ENCODE measurements at places on chromosomes 6 and 20.
A peak's percentile ranks its signal among the peaks of the same experiment; 100 is the strongest.

GRCh38 chr6:45477790-45478189, 100.1 kb upstream of the SUPT3H start:
- no peak for DNase-seq

DNA sequence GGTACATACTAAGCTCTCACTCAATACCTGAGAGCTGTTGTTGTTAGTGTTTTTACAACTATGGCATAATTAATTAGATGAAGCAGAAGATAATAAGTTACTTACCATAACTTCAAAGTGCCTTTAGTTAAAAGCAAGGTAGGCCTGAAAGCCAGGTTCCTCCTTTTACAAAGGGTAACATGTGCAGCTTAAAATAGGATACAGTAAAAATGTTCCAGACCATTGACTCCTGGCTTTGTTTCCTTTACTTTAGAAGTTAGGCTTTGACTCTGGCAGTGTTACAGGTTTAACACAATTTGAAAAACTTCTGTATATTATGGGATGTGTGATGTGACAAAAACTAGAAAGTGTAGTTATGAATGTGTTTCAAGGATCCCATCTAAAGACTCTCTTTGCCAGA, 522.5 kb downstream of the EPM2A start:
- DNase-seq = no peak

GRCh38 chr6:6315660-6316059, 4.8 kb downstream of the F13A1 start:
- peak; percentile 45 for DNase-seq

- DNase-seq = no peak
Observed at GRCh38 chr20:58504566-58504965, 10.6 kb downstream of the APCDD1L start.

DNA sequence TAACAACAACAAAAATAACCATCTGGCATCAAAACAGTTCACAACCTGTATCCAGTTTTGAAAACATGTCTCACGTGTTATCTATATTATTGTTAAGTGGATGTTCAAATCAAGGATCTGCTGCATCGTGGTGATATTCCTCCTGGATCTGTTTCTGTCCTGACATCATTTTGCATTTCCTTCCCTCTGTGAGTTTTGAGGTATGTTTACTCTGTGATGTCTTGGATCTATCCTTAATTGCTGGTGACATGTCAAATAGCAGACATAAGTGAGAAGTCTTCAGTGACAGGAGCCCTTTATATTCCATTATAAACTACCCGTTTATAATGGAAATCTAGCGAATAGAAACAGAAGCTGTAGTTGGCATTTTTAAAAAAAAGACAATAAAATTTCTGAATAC, 381.8 kb upstream of the NOX3 start:
- DNase-seq = no peak
